ENCODE measurements at places on chromosomes 4 and X.

DNA sequence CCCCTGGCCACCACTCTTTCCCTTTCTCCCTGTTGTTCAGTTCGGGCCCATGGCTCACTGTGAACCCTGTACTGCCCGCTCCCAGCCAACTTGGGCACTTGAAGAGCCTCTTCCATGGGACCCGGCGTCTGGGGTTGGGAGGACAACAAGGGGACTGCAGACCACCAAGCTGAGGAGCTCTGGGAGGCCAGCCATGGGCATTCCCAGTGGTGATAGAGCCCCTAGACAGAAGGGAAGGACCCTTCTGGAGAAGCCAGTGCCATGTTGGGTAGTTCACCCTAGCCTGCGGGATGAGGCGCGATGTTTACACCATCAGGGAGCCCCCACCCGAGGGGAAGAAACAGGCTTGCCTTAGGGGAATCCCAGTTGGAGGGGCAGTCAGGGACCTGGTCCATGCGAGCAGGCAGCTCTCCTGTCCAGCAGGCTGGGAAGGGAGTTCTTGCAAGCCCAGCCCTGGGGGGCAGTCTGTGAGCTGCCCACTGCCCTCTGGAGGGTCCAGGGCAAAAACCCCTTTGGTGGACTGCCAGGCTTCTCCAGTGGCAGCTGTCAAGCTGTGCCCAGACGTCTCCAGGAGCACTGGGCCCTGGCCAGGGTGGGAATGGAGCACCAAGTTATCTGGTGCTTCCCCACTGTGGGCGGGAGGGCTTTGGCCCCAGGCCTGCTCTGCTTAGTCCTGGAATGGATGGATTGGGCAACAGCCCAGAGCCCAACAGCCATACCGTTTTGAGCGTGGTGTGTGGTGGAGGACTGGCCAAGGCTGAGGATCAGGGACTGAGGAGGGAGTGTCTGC is 23.7 kb upstream of the UBA1 start:
- DNase-seq = no peak

- no peak for DNase-seq
These were observed 59.3 kb upstream of the RPL34 start for GRCh38 chr4:108561116-108561515.

- DNase-seq = no peak
These were observed 49.1 kb upstream of the GAB1 start for GRCh38 chr4:143287572-143287923.

GRCh38 chrX:132953354-132953753 is 5.1 kb downstream of the HS6ST2 start:
- no peak for DNase-seq

DNA sequence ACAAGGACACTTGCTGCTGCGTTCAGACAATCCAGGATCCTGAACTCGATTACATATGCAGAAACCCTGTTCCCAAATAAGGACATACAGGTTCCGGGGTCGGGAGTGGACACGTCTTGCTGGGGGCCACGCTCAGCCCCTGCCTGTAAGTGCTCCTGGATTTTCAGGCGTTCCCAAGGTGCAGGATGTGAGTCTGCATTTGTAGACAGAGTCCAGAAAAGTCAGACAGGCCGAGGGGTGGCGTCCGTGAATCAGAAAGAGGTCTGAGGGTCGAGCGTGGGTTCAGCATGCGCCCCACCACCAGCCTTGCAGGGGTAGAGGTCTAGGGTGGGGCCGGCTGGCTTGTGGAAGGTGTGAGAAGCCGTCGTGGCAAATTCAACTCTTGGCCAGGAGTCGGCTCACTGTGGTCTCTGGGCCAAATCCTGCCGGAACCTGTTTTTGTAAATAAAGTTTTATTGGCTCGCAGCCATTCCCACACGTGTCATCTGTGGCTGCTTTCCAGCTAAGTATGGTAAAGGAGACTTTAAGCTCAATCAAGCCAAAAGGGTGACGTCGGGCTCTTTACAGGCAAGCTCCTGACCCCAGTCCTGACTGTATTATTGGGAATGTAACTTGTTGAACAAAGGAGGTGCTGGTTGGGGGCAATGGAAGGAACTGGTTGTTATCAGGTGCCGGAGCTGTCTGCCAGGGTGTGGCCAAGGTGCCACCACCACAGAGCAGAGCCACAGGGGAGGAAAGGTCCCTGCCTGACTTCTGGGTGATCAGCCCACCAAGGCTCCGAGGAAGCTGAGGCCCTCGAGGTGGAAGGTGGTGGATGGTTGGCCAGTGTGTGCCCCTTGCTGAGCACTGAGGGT is 7.4 kb downstream of the DOK7 start:
- no peak for DNase-seq

DNA sequence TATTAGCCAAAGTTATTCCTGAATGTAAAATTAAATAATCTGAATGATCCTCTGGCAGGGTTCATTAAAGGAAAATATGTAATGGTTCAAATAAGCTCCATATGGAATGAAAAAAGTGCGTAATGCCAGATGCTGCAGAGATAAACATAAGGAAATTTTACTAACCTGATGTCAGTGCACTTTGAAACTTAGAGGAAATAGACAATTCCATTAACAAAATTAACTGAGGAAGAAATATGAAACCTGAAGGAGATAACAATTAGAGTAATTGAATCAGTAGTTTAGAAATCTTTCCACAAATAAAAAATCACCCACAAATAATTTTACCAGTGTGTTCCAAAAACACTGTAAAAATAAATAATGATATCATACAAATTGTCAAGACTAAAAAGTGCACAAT is 387.5 kb downstream of the GRIA2 start:
- DNase-seq = no peak

DNA sequence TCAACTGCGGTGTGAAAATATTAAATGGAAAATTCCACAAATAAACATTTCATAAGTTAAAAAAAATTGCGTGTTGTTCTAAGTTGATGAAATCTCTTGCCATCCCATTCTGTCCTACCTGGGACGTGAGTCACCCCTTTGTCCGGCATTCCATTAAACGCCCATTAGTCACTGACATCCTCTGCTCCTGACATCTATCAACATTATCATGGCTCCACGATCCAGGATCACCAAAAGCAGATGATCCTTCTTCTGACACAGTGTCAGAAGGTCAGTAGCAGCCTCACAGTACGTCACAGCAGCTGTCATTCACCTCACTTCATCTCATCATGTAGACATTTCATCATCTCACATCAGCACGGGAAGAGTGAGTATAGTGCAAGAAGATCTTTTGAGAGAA is 125.7 kb downstream of the ZNF827 start:
- DNase-seq = no peak

GRCh38 chrX:640641-641040 is 10.1 kb downstream of the SHOX start:
- no peak for DNase-seq

DNA sequence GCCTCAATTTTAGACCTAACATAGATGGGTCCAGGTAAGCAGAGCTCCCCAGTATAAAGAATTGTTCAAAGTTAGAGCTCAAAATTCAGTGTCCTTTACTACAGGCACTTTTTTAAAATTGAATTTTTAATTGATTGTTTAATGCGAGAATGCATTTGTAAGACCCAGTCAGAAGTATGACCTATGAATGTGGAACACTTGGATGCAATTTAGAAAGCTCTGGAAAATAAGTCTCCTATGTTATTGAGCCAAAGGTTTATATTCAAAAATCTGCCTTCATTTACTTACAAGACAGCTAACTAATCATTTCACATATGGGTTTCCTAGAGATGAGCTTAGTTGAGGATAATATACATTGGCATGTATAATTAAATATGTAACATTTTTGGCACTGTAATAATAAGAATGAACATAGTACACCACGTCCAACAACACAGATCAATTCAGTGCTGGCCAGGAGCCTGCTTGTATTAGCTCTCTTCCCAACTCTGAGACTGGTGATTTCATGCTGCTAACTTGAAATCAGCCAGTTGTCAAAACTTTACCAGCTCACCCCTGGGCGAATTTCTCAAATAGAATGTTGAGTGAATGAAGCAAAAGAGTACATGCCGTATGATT is 197.2 kb upstream of the NPY2R start:
- DNase-seq = no peak

DNA sequence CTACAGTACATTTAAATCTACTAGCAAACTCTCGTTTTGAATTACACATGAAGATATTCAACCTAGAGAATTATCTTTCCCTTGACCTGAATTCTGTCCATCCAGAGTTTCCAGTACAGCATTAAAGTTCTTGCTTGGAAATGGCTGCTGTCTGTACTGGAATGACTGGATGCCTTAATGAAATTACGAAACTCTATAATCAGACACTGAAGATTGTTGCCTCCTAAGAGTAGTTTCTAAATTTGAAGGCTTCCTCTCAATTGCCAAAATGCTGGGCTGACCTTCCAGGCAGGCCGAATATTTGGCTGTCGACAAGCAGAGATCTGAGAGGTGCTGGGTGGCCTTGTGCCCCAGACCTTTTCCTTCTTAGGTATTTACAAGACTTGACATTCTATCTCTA is 215.1 kb upstream of the GPC4 start:
- DNase-seq = no peak

DNA sequence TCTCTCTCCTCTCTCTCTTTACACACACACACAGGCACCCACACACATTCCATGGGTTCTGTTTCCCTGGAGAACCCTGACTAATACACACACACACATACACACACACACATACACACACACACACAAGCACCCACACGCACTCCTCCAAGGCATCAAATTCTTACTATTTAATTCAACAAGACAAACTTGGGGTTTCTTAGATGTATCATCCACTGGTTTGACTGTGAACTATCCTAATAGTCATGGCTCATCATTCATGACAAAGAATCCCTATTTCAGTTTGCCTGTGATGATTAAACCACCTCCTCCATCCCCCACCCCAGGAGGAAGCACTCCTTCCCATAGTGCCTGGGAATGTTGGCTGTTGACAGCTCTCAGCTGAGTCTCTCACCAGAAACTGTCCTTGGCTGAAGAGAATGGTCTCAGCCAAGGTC is 98.2 kb downstream of the USP46 start:
- no peak for DNase-seq

- DNase-seq = no peak
These were observed 582.9 kb downstream of the ADGRL3 start for GRCh38 chr4:61783050-61783449.

GRCh38 chr4:152983221-152983620 is 47.1 kb downstream of the FHDC1 start:
- no peak for DNase-seq

- DNase-seq = no peak
These were observed 23.6 kb upstream of the GPR78 start for GRCh38 chr4:8556341-8557150.

- DNase-seq = no peak
These were observed 149.6 kb downstream of the INPP4B start for GRCh38 chr4:142696334-142697122.

DNA sequence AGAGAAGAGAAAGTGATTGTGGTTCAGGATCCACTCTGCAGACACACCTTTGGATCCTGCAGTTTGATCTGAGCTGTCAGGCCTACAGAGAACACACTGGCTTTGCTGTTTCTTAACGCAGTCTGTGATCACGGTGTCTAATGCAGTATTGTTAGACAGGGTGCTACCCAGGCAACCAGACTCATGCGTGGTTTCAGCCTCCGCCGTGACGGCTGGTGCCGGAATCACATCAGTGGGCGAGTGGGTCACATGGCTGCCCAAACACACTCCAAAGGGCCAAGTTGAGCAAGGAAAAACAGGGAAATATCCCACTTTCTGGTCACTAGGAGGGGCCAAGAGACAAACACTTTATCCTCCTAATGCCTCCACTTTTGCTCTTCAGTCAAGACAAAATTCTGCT is 27.5 kb downstream of the CCDC149 start:
- no peak for DNase-seq

DNA sequence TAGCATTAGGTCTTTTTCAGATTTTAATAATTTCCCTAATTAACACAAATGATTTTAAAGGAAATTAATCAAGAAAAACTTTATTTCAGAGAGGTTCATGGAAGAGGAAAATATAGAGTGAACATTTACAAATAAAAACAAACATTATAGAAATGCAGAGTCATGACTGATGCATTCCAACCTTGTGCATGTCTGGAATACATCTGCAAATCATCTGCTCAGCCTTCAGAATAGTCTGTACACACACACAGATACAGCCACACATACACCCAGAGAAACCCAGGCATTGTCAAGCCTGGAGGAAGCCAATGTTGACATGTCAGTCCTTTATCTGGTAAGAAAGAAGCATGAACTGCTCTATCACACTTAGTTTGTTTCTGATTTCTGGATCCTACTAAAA is 61.3 kb upstream of the NFKB1 start:
- DNase-seq = no peak

- no peak for DNase-seq
These were observed 19.5 kb upstream of the PCSK1N start for GRCh38 chrX:48854898-48855297.

- no peak for DNase-seq
These were observed 44.8 kb upstream of the PTPN13 start for GRCh38 chr4:86549163-86549788.

GRCh38 chrX:100635989-100636320 is 651 bp downstream of the TSPAN6 start:
- no peak for DNase-seq

- no peak for DNase-seq
These were observed 951 bp upstream of the ZNF518B start for GRCh38 chr4:10458177-10458576.

DNA sequence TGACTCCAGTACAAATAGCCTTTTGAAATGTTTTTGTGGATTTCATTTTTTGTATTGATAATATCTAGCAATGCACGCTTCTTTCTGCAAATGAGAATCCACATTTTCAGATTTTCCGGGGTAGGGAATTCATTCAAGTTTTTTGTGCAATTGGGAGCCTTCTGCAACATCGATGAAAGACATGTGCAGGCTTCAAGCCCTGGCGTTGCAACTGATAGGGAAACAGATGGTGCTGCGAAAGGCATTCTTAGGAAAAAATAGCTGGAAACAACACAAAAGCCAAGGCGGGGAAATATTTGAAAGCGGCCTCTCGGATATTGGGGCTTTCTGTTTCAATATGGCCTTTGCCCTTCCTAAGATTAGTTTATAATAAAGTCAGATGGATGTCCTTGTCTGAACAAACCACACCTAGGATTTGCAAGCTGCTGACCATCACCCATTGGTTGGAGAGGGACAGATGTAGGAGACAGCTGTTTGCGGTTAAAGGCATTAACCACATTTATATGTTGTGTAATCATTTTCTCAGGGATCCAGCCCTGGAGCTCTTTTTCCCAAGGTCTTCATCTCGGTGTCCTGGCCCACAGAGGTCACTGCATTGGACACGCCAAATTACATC is 136.5 kb downstream of the PRKX start:
- DNase-seq = no peak

GRCh38 chr4:5543681-5544080 is 164.7 kb downstream of the EVC2 start:
- no peak for DNase-seq

- no peak for DNase-seq
These were observed 32.6 kb upstream of the SPON2 start for GRCh38 chr4:1204828-1205585.
